ENCODE measurements at places on chromosomes 11 and 22.

DNA sequence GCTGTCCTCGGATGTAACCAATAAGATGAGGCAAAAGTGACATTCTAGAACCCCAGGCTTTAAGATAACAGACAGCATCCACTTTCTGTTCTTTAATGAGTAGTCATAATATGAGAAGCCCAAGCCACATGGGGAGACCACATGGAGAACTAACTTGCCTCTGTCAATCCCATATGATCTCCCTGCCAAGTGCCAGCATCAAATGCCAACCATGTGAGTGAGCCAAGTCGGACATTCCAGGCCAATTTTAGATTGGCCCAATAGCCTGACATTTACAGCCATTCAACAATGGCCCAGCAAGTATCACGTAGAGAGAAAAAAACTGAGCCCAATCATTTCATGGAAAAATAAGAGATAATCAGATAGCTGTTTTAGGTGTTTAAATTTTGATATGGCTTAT lies 2048.3 kb upstream of the RAG2 start:
- no peak for DNase-seq

DNA sequence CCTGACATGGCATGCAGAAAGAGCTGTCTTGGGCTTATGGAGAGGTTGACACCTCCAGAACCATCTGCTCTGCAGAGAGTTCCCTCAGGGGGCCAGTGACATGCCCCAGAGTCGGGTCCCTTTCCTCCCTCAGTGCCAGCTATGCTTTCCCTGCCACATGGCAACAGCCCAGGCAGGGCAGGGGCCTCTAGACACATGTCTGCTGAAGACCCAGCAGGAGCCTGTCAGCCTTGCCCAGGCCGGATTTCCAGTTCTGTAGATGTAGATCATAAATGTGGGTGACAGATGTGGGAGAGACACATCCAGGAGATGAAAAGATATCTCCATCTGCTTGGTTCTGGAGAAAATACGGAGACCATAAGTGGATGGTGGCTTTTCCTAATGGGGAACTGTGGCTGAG lies 25.5 kb downstream of the NAV2 start:
- DNase-seq: no peak

DNA sequence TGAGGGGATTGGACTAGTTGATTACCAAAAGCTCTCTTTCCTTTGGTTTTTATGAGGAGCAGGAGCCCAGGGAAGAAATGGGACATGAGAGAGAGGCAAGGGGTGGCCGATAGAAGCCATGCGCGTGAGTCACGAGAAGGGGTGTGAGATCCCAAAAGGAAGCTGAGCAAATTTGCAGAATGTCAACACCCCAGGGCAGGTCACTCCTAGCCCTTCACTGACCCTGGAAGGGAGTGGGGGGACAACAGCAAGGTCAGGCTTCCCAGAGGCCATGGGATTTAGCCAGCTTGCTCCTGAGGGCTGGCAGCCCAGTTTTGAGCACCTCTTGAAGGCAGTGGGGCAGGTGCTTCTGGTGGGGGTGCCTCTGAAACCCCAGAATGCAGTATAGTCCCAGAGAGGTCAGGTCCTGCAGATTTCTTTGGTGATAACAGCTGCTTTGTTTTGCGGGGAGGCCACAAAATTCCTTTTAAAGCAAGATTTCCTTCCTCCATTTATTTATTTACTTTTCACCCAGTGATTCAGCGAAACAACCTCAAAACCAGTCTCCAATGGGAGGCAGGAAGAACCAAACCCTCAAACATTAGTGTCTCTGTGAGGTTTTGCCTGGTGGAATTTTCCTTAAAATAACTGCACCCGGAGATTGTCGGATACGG lies 40.1 kb upstream of the TIMP3 start:
- no peak for DNase-seq

DNA sequence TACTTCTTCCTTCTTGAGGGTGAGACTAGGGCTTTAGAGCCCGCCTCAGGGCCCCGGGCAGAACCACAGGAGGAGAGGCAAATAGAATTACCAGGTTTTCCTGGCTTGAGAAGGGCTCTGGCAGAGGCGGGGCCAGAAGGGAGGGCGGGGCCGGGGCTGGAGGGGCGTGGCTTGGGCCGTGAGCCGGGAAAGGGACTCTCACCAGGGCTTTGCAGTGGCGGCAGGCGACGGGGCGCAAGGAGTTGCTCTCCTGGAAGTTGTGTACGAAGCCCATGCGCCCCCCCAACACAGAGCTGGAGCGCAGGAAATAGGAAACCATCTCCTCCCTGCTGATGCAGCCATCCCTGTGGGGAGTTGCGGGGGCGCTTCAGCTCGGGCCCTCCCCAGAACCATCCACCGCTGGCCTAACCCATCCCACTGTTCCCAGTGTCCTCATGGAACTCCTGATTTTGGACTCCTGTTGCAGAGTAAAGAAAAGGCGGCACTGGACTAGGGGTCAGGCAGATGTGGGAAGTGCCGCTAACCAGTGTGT lies 6.9 kb upstream of the NRXN2 start:
- no peak for DNase-seq

DNA sequence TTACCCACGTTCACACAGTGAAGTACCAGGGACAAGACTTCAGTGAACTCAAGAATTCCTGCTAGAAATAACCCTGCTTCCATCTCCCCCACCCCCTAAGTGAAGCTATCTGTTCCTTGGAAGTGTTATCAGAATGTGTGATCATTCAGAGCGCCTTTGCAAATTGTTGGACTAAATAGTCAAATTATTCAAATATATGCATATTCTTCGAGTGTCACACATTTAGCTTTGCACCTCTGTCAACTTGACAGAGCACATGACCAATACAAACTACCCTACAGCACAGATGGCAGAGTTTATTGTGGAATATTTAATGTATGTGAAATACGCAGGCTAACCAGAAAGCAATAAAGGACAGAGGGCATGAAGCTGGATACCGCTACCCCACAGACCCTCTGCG lies 2.6 kb upstream of the BDNF start:
- DNase-seq: no peak

- no peak for DNase-seq
Measured at GRCh38 chr11:76642341-76642740, 28.2 kb downstream of the LRRC32 start.

GRCh38 chr22:24485608-24486007 lies 9.5 kb upstream of the UPB1 start:
- no peak for DNase-seq

DNA sequence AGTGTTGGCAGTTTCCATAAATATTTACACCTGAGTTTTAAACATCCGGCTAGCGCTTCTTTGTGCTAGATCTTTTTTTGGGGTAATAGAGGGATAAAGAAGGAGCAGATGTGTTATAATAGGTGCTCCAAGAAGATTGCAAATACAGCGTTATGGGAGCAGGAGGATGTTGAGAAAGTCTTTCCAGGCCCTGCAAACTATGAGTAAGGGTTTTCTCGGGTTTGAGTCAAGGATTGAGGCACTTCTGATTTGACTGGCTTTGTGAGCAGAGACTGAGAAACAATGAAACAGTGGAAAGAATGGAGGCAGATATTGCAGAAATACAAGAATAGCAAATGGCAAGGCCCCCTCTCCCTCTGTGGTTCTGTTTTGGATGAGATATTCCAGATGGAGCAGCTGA lies 155.0 kb upstream of the TIMP3 start:
- no peak for DNase-seq

DNA sequence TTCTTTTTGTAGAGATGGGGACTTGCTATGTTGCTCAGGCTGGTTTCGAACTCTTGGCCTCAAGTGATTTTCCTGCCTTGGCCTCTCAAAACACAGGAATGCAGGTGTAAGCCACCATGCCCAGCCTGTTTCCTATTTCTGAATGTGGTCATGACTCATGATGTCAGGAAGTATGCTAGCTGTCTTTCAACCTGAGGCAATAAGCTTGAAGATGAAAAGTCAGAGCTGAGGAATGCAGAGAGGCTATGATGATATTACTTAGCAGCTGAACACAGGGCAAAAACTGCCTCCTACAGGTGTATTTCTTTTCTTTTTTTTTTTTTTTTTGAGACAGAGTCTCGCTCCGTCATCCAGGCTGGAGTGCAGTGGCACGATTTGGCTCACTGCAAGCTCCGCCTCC lies 9.0 kb upstream of the NUCB2 start:
- no peak for DNase-seq

GRCh38 chr11:44575288-44575672 lies 9.8 kb downstream of the CD82 start:
- DNase-seq: no peak

DNA sequence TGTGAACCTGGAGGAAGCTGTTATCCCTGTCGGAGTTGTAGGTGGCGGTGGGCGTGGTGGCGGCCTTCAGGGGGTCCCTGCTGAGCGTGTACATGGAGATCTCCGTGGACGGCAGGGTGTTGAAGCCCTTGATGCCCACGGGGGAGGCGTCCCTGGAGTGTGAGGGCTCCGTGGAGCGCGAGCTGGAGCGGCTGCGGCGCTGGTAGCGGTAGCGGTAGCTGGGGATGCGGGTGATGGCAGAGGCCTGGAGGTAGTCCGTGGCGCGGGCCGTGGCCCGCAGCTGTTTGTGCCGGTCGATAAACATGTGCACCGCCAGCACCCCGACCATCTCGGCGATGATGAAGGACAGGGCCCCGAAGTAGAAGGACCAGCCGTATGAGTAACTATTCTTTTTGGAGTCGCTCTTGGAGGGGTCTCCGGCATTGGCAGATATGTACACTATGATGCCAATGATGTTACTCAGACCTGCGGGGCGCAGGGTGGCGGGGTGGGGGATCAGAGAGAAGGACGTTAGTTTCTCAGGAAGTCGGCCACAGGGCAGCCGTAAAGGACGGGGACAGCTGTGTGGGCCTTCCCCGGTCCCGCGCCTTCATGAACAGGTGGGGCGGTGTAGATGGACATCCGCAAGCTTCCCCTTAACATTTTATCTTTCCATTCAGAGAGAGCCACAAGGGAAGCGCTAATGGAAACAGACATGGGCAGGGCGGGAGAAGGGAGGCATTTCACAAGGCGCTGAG lies 35.6 kb upstream of the EIF3D start:
- no peak for DNase-seq

GRCh38 chr11:11876458-11876857 lies 34.7 kb downstream of the USP47 start:
- DNase-seq: no peak

DNA sequence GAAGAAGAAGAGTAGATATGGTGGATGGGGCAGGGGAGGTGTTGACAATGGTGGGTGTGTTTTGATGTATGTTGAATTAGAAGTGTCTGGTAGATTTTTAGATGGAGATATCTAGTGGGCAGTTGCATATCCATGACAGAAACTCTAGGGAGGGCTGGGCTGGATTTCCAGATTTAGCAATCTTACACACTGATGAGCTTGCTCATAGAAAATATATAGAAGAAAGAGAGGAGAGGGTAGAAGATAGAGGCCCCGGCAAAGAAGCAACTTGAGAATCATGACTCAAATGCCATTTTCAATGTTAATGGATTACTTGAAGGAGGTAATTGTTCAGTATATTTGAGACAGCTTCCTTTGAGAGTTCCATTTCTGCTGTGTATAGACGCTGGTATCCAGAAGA lies 8.2 kb downstream of the REXO2 start:
- DNase-seq: no peak

DNA sequence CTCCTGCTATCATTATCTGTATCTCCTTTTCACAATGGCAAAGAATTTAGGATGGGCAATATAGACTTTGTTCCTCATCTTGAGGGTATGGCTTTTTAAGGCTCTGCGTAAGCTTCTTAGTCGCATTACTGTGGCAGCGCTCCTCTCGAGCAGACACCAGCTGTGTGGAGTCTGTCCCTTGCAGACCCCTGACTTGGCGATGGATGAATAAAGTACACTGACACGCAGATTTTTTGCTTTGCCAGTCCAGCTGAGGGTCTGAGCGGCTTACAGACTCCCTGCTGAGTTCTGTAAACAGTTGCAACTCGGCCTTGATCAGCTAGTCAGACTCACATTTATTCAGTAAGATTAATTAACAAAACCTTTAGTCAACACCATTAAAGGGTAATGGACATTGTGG lies 390.0 kb upstream of the CNTN5 start:
- DNase-seq: no peak

- DNase-seq: no peak
Measured at GRCh38 chr11:47241841-47242301, 6.7 kb downstream of the ACP2 start.

DNA sequence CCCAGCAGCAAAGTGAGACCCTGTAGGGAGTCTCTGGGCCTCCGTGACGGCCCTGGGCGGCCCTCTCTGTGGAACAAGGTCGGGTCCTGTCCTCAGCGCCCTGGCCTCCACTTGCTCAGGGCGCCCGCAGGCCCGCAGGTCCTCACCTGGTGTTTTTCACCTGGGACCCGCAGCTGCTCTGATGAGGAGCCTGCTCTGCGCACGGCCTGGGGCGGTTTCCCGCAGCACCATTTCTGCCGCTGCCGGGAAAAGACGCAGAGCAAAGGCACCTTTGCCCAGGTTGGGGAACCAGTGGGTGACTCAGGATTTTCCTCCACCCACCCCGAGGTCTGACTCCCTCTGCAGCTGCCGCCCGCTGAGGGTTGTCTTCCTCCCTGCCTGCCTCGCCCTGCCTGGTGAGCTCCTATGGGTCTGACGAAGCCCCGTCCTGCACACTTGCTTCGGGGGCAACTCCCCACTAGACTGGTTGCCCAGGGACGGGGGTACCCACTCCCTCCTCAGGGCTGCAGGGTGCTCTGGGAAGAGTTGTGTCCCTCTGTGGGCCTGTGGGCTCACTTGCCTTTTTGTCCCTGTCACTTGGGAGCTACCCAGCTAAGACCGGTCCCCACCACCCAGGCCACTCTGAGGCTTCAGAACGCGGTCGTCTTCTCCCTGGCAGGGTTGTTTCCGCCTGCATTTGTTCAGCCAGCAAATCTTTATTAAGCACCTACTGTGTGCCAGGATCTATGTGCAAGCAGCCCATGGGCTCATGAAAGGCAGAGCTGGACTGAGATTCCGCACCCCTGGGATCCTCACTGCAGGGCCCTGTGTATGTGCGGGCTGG lies 89.5 kb downstream of the KCNQ1 start:
- no peak for DNase-seq

DNA sequence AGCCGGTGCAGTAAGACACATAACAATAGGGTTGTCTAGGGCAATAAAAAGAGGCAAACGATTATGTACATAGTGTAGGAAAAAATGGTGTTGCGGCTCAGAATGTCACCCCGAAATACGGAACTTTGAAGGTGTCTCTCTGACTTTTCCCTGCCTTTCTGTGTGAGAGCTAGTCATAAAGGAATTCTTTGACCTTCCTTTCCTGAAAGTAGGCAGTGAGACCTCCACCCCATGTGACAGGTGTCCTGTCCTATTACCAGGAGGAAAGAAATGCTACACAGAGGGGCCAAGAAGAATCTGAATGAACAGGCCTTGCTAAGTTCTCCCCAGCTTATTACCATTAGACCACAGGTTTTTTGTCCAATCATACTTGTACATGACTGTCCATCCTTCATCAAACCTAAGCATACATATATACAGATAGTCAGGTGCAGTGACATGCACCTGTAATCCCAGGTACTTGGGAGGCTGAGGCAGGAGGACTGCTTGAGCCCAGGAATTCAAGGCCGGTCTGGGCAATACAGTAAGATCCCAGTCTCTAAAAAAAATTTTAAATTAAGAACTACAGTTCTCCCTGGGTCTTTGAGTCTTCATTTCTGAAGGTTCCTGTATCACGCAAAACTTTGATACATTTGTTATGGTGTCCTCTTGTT lies 16.1 kb upstream of the TOP3B start:
- no peak for DNase-seq

GRCh38 chr11:108733479-108734116 lies 68.7 kb downstream of the DDX10 start:
- DNase-seq: peak; percentile 68
